Activated CD8-positive, alpha-beta T cell treated with anti-CD3 and anti-CD28 coated beads, Interleukin-2, amount 10 ng/mL, durations not matched to agents 7 days and 5 days (primary cell): ENCODE measurements at places on chromosomes 7 and 10. TPM values are rescaled to one million over a fixed set of nuclear protein-coding genes. Genes with fewer than 3 reads are reported as not detected.

Gene ECHDC3
- 1.4 TPM for total RNA-seq

Gene BCAP29
- total RNA-seq, result 32.1 TPM

Gene SPDYE5
- total RNA-seq, result not detected

Gene MRPS16
- total RNA-seq, result 97.5 TPM

Gene CYP2C18
- total RNA-seq, result not detected

- peak overlapping the region; percentile 87 for H3K4me3 ChIP-seq
- H3K36me3 ChIP-seq, result peaks cover 9% of the 10 kb centered on the region
These were observed 507 bp downstream of the PDZD8 start for GRCh38 chr10:117374506-117375359.

- H3K27ac ChIP-seq, result no peak overlapping the region
- peaks cover 19% of the 10 kb centered on the region for H3K27me3 ChIP-seq
- DNase-seq, result no peak
- no peaks in the 10 kb centered on the region for H3K36me3 ChIP-seq
- no peak overlapping the region for H3K4me3 ChIP-seq
These were observed 244.5 kb upstream of the PITRM1 start for GRCh38 chr10:3417096-3417495.

GRCh38 chr10:64033711-64034110 is 512.5 kb downstream of the REEP3 start:
- H3K4me3 ChIP-seq, result no peak overlapping the region
- DNase-seq, result no peak
- no peaks in the 10 kb centered on the region for H3K27me3 ChIP-seq

- no peak overlapping the region for H3K4me3 ChIP-seq
- no peak overlapping the region for H3K27ac ChIP-seq
- no peak for DNase-seq
- no peaks in the 10 kb centered on the region for H3K4me1 ChIP-seq
These were observed 88.8 kb downstream of the ZRANB1 start for GRCh38 chr10:125030567-125031197.

DNA sequence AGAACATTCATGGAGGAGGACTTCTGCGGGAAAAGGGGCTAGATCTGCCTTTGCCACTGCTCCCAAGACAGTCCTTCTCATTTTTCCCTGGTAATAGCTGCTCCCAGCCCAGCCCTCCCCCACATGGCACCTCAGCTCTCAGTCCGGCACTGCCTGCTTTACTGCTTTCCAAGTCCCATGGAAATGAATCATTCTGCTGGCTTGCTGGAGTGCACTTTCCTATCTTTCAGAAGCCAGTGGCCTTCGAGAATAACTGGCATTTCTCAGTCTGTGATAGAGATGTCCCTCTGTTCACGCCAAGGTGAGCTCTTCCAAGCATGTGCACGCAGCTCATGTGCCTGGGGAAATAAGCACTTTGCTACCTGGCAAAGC is 61.4 kb downstream of the SYPL1 start:
- DNase-seq, result no peak
- no peak overlapping the region for H3K27ac ChIP-seq
- H3K27me3 ChIP-seq, result peaks cover 4% of the 10 kb centered on the region
- no peaks in the 10 kb centered on the region for H3K36me3 ChIP-seq
- H3K4me3 ChIP-seq, result no peak overlapping the region
- H3K4me1 ChIP-seq, result no peaks in the 10 kb centered on the region

DNA sequence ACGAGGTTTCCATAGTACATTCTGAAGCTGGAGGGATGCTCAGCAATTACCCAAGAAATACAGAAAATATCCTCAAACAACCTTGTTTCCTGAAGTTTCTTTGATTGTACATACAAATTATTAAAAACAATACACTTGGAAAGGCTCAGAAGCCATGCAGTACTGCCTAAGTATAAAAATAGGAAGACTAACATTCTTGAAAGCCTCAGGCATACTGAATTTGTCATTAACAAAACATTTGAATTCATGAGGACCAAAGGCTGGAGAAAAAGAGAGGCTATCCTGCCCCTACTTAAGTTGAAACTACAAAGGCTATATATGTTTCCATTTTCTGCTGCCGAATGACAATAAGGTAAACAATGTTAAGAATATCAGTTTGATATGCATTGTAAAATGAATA is 54.3 kb upstream of the SGCE start:
- H3K4me3 ChIP-seq, result no peak overlapping the region
- H3K36me3 ChIP-seq, result no peaks in the 10 kb centered on the region
- no peaks in the 10 kb centered on the region for H3K4me1 ChIP-seq
- no peaks in the 10 kb centered on the region for H3K27me3 ChIP-seq

GRCh38 chr7:151060416-151061212 is 1.2 kb downstream of the SLC4A2 start:
- peak overlapping the region; percentile 94 for H3K4me3 ChIP-seq
- peaks cover 42% of the 10 kb centered on the region for H3K4me1 ChIP-seq
- peak overlapping the region; percentile 63 for H3K27ac ChIP-seq
- H3K36me3 ChIP-seq, result peaks cover 17% of the 10 kb centered on the region
- no peaks in the 10 kb centered on the region for H3K27me3 ChIP-seq
- no peak for DNase-seq

- peaks cover 34% of the 10 kb centered on the region for H3K27me3 ChIP-seq
- peak; percentile 71 for DNase-seq
- no peak overlapping the region for H3K4me3 ChIP-seq
- H3K27ac ChIP-seq, result no peak overlapping the region
These were observed 18.7 kb upstream of the CBLL1 start for GRCh38 chr7:107725138-107725740.

DNA sequence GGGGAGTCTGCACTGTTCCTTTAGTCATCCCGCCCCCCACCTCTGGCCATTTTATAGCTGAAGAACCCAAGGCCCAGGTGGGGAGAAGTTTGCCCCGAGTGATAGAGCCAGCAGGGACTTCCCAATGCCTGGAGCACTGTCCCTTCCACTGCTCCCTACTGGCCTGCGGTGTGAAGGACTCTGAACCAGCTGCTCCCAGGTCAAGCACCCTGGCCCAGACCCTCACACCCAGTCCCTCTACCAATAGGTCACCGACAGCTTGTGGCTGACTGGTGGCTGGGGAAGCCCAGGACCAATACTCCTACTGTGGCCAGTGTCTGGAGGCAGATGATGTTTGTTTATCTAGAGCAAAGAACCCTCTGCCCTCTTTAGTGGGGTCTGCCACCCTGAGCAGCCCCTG is 167.9 kb downstream of the LCOR start:
- no peak overlapping the region for H3K4me3 ChIP-seq
- no peak for DNase-seq
- no peaks in the 10 kb centered on the region for H3K4me1 ChIP-seq
- H3K36me3 ChIP-seq, result no peaks in the 10 kb centered on the region
- H3K27me3 ChIP-seq, result no peaks in the 10 kb centered on the region

DNA sequence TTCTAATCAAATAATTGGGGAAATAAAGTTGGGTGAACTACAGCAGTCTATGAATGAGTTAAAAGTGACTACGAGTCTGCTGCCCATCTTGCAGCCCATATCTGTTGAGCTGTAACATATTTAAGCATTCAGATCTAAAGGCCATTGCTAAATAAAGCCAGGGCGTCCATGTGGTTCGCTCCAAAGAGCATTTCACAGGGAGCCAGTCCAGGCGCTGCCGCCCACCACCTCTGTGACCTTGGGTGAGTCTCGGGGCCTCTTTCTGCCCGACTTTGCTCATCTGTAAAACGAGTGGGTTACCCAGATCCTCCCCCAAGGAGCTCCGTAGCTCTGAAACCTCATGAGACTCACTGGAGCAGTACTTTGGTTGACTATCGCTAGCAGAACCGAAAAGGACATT is 223.1 kb downstream of the CUX1 start:
- H3K4me1 ChIP-seq, result peaks cover 2% of the 10 kb centered on the region
- H3K4me3 ChIP-seq, result no peak overlapping the region
- no peaks in the 10 kb centered on the region for H3K36me3 ChIP-seq
- H3K27ac ChIP-seq, result no peak overlapping the region
- no peaks in the 10 kb centered on the region for H3K27me3 ChIP-seq
